Heart right ventricle (tissue), 16 donors: ENCODE measurements at places on chromosomes 5 and 9. TPM values are rescaled to one million over a fixed set of nuclear protein-coding genes. Genes with fewer than 3 reads are reported as not detected.

SH3RF2 gene
- 456 TPM for total RNA-seq

TMEM232 gene
- 3.0 TPM for total RNA-seq

HNRNPH1 gene
- total RNA-seq = 173 TPM

C5 gene
- 0.51 TPM for total RNA-seq

FOXD1 gene
- total RNA-seq = 0.15 TPM

TSSK1B gene
- total RNA-seq = not detected

CMBL gene
- 41.7 TPM for total RNA-seq
